Natural killer cell treated with Interleukin-12 subunit alpha and Interleukin-12 subunit beta and Interleukin-15 and Interleukin-18, amount 100 ng/mL, for 72 hours (primary cell): ENCODE measurements at places on chromosomes 1 and 21.

GRCh38 chr1:69814926-69815325, 247.2 kb downstream of the LRRC7 start:
- DNase-seq: no peak
- H3K4me3 ChIP-seq: no peak overlapping the region
- no peaks in the 10 kb centered on the region for H3K27me3 ChIP-seq
- peaks cover under 1% of the 10 kb centered on the region for H3K36me3 ChIP-seq

GRCh38 chr1:18642278-18643095, 11.8 kb downstream of the PAX7 start:
- H3K27me3 ChIP-seq: peaks cover 65% of the 10 kb centered on the region
- H3K36me3 ChIP-seq: no peaks in the 10 kb centered on the region
- H3K27ac ChIP-seq: no peak overlapping the region
- no peak for DNase-seq
- no peak overlapping the region for H3K4me3 ChIP-seq
- H3K4me1 ChIP-seq: no peaks in the 10 kb centered on the region

DNA sequence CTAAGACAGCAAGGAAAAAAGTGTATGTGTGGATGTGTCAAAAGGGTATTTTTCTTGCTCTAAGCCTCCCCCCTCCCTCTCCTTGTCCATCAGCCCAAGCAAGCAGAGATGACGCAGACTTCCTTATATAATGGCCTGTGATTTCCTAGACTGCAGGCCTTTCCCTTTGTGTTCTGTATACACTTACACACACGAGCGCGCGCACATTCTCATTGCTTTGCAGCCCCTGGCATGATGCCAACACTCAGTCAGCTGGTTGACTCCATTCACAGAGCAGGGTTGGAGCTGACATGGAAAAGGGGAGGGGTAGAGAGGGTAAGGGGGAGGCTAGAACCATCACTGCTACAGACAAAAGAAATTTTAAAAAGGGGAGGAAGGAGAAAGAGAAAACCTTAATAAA, 41.8 kb downstream of the GATAD2B start:
- peaks cover 20% of the 10 kb centered on the region for H3K4me1 ChIP-seq
- DNase-seq: no peak
- no peak overlapping the region for H3K4me3 ChIP-seq
- no peak overlapping the region for H3K27ac ChIP-seq
- no peaks in the 10 kb centered on the region for H3K36me3 ChIP-seq
- H3K27me3 ChIP-seq: no peaks in the 10 kb centered on the region

DNA sequence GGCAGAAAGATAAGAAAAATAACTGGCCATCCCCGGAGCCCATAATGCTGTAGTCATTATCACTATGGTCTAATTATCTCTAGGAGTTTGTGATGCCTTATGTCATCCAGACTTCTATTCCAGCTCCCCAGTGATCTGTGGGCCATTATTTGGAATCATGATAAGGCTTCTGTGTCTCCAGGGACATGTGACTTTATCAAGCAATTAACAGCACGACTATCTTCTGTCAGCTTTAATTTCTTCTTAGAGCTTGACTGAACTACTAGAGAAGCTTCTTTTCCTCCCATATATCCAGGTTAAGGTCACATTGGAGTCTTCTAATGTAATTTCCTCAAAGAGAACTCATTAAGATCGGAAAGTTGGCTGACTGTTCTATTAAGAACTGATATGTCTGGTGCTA, 100.4 kb downstream of the LHX8 start:
- H3K27ac ChIP-seq: no peak overlapping the region
- H3K36me3 ChIP-seq: no peaks in the 10 kb centered on the region
- H3K4me3 ChIP-seq: no peak overlapping the region
- DNase-seq: no peak
- no peaks in the 10 kb centered on the region for H3K4me1 ChIP-seq

GRCh38 chr1:153678519-153679336, at the start of gene NPR1:
TSS of gene NPR1 (plus strand) at chr1:153678688. CDS start at chr1:153679109, 421 bp downstream.
- peak within 1 kb of the TSS; percentile 85 for H3K4me3 ChIP-seq
- peaks cover 21% of the 10 kb centered on the region for H3K4me1 ChIP-seq
- peaks cover 49% of the 10 kb centered on the region for H3K27me3 ChIP-seq
- DNase-seq: no peak
- H3K36me3 ChIP-seq: no peaks in the 10 kb centered on the region
- H3K27ac ChIP-seq: no peak within 1 kb of the TSS

GRCh38 chr1:224182057-224182865, 779 bp upstream of the DEGS1 start:
- no peaks in the 10 kb centered on the region for H3K27me3 ChIP-seq
- H3K4me1 ChIP-seq: peaks cover 30% of the 10 kb centered on the region
- H3K36me3 ChIP-seq: peaks cover 11% of the 10 kb centered on the region
- peak overlapping the region; percentile 94 for H3K27ac ChIP-seq
